ENCODE measurements at places on chromosomes 16 and 17.
A peak's percentile ranks its signal among the peaks of the same experiment; 100 is the strongest.

DNA sequence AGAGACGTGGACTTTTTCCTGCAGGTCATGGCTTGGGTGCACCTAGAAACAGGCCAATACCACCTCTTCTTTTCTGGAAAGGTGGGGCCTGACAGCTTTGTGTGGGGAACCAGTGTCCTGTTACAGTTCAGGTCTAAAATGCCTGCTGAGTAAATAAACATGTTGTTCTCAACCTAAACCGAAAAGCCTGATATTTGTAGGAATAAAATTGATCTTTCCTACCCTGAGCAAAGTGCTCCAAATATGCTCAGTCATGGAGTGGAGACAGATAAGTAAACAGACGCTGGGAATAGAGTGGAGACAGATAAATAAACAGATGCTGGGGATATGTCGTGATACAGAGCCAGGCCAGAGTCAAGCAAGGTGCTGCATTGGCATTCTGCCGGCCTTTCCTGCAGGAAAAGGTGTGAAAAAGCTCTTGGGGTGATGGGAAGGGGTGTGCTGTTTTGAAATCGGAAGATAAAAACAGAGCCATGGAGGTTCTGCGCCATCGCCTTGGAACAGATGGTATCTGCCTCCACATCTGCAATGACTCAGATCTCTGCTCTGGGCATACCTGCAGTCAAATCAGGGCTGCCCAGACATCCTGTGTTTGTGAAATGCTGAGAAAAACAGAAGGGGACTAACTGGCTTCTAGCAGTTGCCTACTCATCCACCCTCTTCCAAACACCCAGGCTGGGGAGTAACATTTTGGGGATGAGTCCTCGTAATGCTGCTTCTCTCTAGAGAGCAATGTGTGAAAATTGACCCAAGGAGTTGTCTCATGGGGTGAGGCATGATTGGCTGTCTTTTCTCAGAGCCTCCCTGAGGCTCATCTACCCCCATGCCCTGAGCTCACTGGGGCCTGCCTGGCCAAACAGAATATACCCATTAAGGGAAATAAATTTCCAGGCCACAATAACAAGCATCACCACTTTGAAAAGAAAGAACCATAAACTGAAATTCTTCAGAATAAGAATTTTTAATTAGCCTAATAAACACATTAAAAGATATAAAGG, 16.8 kb upstream of the TRPV2 start:
- no peak for DNase-seq

GRCh38 chr17:40303009-40303657, 5.8 kb upstream of the RARA start:
- DNase-seq, result peak; percentile 57

DNA sequence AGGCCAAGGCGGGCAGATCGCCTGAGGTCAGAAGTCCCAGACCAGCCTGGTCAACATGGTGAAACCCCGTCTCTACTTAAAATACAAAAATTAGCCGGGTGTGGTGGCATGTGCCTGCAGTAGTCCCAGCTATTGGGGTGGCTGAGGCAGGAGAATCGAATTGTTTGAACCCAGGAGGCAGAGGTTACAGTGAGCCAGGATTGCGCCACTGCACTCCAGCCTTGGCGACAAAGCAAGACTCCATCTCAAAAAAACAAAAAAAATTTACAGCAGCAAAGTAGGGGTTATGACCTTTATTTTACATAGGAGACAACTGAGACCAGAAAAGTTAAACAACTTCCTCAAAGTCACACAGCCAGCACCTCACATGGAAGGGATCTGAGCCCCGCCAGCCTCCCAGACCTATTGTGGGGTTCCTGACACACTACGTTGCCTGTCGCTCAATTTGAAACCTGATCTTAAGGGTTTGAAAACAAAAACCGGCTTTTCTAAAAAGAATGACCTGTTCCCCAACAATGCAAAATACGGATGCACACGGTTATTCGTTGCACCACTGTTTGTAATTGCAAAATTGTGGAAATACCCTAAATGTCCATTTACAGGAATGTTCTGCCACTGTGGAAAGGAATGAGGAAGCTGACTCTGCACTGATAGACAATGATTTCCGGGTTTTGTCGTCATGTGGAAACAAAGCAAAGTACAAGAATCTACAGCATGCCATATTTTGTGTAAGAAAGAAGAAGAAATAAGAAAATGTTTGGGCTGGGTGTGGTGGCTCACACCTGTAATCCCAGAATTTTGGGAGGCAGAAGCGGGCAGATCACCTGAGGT, 77.2 kb downstream of the CNGB1 start:
- DNase-seq, result peak; percentile 78

DNA sequence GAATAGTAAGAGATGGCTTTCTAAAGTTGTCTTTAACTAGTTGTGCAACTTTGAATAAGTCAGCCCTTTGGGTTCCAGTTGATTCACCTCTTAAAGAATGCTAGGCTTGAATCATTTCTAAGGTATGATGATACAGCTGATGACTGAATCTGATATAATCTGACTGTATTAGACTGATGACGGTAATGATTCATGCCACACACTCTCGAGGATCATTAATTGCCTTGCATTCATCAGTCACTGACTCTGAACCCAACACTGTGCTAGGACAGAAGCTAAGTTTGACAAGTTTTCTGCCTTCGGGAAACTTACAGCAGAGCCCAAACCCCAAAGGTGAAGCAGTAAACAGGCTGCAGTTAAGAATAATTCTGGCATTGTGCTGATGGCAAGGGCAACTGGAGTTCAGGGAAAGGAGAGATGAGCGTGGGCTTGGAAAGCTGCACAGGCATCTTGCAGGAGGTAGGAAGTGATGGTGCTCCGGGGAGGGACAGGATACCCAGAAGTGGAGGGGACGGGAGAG, 25.8 kb downstream of the ASIC2 start:
- DNase-seq, result peak; percentile 57

- DNase-seq, result no peak
Measured at GRCh38 chr17:77163511-77164280, 22.9 kb downstream of the SEC14L1 start.

DNA sequence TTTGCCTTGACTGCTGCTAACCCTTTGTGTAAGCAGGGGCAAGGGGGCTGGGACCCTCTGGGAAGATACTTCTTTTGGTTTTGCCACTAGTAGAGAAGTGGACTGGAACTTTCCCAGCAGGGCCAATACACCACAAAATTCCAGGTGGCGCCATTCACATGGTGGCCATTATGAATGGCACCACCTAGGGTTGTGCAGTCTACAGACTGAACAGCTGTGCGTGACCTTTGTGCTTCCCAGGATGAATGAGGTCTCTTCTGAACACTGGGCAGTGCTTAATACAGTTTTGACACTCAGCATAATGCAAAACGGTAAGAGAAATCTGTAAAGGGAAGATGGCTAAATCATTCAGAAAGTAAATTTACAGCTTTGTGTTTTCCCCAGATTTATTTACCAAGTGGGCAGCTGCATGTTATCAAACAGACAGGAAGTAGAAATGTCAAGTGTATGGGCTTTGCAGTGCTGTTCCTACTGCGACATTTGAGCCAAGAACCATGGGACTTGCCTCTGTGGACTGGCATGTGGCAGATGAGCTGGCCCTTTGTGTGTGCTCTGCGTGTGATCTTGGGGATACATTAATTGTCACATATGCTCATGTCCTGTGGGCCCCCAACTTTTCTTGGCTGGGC, 9.2 kb downstream of the SYT17 start:
- no peak for DNase-seq

DNA sequence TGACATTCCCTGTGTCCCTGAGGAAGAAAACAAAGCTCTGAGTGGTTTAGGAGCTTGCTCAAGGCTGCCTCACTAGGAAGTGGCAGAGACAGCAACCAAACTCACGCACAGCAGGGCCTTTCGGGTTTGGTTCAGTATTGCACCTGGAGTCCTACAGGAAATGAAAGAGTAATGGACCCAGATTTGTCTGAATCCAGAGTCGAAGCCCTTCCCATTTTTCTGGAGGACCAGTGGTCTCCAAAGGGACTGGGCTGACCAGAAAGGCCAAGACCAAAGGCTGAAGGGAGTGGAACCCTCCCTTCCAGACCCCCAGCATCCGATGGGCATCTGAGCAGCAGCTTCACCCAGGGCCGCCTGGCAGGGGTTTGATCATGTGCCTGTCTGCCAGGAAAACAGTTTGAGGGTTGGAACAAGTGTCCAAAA, 85.5 kb upstream of the RPL38 start:
- DNase-seq, result no peak

DNA sequence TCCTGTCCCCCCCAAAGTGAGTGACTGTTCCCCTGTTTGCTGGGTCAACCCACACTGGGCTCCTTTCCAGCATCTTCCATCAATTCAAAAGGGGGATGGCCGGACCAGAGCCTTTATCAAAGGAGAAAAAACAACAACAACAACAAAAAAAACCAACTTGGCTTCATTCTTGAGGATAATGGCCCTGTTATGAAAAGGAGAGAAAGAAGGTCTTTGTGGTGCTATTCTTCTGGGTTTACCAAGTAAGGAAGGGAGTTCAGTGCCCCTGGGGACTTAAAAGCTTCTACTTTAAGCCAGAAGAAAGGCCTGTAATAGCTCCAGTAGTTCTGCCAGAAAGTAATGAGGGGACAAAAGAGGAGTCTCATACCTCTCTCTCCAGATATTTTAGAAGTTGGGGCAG, 71.5 kb downstream of the RGS9 start:
- DNase-seq, result no peak

- DNase-seq, result no peak
Measured at GRCh38 chr17:31492880-31493655, 101.6 kb downstream of the RAB11FIP4 start.

- DNase-seq, result no peak
Measured at GRCh38 chr16:8113843-8114242, 476.5 kb downstream of the TMEM114 start.

DNA sequence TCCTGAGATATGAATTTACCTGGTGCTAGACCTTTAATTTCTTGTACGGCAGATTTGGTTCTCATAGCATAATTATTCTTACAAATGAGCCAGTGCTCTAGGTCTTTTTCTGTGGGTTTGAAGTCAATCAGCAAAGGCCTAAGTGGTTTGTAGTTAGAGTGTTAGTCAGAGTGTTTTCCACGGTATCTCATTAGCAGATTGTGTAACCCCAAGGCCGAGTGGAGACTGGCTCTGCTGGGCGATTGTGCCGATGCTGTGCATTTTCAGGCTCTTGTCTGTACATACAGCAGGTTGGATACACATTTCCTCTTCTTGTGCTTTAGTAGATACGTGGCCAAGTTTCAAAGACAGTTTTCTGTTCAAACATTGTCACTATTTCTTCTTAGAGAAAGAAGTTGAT, 78.6 kb upstream of the CA10 start:
- no peak for DNase-seq

DNA sequence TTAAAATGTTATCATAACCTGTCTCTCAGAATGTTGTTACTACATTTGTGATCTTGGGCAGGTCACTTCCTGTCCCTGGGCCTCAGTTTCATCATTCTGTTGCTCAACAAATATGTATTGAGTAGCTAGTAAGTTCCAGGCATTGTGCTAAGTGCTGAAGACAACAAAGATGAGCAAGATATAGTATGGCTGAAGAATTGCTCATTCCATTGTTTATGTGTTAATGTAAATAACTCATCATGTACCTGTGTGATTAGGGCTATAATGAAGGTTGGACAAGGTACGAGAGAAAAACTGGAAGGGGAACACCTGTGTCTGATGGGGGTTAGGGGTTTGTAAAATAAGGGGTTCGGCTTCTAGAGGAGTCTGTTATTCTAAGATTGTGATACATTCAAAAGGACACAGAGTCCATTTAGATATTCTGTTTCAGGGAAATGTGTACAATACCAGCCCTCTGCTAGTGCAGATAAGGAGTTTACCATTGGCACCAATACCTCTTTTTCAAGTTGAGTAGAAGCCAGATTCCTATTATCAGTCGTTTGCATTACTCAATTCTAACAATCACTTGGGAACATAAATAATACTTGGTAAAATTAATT, 20.0 kb downstream of the TUBG1 start:
- DNase-seq, result no peak
